Esophagus squamous epithelium (tissue), 5 donors: ENCODE measurements at places on chromosomes 7 and 10.

DNA sequence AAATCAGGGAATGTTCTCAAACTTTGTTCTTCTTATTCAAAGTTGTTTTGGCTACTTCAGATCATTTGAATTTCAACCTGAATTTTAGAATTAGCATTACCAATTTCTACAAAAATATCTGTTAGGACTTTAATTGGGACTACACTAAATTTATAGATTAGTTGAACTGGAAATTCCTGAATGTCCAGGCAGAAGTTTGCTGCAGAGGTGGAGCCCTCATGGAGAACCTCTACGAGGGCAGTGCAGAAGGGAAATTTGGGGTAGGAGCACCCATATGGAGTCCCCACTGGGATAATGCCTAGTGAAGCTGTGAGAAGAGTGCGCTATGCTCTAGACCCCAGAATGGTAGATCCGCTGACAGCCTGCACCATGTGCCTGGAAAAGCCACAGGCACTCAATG, 22.8 kb upstream of the AGMO start:
- no peak for DNase-seq

DNA sequence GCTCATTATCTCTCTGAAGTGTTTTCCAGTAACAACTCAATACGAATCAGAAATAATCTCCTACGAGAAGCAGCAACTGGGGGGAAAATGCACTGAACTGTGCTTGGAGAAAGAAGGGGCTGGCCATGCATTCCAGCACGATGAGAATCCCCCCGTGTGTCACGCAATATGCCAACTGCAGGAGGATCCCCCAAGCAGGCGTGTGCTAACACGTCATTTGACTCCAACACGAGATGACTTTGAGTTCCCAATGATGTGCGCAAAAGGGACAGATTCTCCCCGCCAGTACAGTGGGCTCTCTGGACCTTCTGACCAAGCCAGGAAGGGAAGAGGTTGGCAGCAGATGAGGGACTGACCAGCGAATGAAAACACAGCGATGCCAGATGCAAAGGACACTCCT, 105.5 kb downstream of the KCNMA1 start:
- no peak for DNase-seq

DNA sequence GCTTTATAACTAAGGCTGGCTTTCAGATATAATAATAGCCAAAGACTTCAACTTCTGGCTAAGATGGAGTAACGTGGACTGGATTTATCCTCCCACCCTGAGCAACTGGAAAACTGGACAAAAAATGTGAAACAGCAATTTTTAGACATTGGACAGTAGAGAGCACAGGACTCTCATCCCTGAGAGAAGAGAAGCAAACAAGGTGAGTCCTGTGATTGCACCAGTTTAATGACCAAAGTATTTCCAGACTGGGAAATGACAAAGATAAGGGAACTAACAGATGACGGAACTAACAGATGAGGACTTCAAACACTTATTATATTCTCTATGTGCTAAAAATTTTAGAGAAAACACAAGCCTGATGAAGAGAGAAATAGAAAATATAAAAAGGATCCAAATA, 175.7 kb upstream of the SLC25A13 start:
- no peak for DNase-seq

DNA sequence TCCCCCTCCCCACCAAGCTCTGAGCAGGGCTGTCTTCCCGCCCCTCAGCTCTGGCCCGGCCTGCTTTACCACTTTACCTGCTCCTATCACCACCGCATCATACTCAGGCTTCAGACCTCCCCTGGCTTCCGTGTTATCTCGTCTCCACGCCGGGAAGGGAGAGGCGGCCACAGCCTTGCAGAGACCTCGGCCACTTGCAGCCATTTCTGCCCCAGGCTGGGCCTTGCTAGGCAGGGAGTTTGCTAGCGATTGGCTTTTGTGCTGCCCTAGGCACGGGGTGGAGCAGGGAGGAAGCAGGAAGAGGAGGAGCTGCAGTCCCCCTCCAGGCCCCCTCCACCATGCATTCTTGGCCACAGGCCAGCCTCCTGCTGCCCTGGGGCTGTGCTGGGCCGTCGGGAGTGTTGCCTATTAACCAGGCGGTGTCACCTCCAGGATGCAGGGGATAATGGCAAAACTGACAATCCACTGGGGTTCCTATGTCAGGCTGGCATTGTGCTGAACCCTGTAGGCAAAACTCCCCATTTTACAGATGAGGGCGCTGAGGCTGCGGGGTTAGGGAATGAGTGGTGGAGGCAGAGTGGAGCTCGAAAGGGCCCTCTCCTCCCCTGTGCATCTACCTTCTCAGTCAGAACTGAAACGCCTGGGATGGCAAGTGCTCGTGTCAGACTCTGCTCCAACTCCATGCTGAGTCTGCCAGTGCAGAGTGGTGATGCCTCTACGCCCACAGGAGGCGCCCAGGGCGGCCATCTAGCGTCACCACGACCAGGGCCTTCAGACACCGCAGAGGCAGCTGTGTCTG, at the start of gene PYROXD2:
TSS of gene PYROXD2 (minus strand) at position 251 of the 799 bp plus-strand sequence. CDS start at position 204, 47 bp downstream.
- DNase-seq: no peak

- DNase-seq: no peak
Observed at GRCh38 chr10:75015442-75015841, 96.0 kb upstream of the SAMD8 start.

GRCh38 chr7:36301914-36302771, 87.5 kb upstream of the ANLN start:
- DNase-seq: no peak

GRCh38 chr10:131980761-131981428, 828 bp downstream of the BNIP3 start:
- DNase-seq: no peak

GRCh38 chr10:106997721-106998120, 166.8 kb downstream of the SORCS1 start:
- no peak for DNase-seq

GRCh38 chr10:98349508-98349922, 65.5 kb downstream of the PYROXD2 start:
- no peak for DNase-seq

GRCh38 chr7:1758859-1759521, 88.9 kb downstream of the ELFN1 start:
- no peak for DNase-seq

DNA sequence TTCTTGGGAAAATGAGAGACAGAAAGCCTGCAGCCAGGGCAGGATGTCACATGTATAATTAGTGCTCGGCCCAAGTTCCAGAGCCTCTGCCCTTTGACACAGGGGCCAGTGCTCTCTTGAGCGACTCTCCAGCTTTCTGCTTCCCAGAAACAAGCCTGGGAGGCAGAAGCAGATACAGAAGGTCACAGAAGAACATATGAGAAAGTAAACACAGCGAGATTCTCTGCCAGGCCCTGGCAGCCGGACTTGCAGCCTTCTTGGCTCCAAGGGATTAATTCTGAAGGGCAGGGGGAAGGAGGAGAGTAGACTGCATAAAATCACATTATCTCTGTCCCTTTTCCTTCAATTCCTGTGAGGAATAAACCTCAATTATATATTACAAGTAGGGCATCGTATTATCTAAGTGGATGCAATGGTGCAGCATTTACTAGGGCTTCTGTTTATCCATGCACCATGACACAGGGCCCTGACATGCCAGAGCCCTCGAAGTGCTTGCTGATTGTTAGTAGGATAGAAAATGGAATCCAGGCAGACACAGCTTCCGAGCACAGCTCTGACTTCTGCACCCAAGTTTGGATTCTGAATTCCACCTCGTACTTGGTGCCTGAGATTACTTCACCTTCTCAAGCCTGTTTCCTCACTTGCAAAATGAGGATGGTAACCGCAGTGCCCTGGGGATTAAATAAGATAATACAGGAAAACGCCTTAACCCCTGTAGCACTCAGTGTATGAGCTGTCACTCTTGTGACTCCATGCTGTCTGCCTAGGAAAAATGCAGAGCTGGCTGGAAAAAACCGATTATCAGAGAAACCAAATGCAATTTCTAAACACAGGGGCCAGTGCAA, 536.5 kb downstream of the TNS3 start:
- no peak for DNase-seq

GRCh38 chr7:153507885-153508284, 544.3 kb upstream of the DPP6 start:
- no peak for DNase-seq

GRCh38 chr10:22655312-22655981, 58.9 kb downstream of the PIP4K2A start:
- DNase-seq: no peak

DNA sequence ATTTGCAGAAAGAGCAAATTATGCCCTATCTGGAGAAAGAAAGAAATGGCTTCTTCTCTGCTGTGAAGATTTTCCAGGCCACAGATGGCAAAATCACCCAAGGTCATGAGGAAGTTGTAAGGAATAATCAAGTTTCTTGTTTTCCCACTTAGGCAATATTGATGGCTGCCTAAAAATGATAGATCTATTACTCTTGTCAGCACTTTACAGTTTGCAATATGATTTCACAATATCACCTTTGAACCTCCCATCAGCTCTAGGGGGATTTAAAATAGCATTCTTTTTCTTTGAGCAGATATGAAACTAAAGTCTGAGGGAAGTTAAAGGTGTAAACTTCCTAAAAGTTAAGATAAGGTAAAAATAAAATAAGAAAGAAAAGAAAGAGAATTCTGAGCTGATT, 6.7 kb downstream of the NPSR1 start:
- no peak for DNase-seq

DNA sequence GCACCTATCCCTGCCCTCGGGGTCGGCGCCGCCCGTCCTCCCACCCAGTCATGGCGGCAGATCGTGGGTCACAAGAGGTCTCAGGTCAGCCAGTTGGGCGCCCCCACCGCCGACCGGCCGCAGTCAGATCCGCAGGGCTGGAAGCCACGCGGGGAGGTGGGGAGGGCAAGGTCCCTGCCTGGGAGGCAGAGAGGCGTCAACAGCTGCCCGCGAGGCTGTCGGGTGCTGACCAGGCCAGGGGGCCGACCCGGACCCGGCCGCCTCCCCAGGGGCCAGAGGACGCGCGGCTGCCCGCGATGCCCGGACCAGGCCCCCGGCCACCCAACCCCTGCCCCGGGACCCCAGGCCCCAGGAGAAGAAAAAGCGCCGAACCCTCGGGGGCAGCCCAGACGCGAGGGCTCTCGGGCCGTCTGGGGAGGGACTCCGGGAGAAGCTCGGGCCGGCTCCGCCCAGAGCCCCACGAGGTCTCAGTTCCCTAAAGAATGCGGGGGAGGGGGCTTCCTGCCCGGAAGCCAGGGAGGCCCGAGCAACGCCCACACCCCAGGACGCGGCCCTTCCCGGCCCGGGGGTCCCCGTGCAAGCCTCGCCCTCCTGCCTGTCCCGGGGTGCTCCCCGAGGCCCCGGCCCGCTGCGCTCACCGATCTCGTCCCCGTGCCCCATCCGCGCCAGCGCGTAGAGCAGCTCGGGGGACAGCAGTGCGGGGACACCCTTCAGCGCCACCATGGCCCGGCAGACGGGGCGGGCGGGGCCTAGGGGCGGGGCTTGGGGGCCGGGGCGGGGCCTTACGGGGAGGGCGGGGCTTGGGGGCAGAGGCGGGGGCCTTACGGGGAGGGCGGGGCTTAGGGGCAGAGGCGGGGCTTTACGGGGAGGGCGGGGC, at the start of gene FUOM:
TSS of gene FUOM (minus strand) at position 735 of the 877 bp plus-strand sequence. CDS start at position 723, 12 bp downstream.
- no peak for DNase-seq
